ENCODE measurements at places on chromosomes 4 and X.
A peak's percentile ranks its signal among the peaks of the same experiment; 100 is the strongest.

- DNase-seq: no peak
Measured at GRCh38 chr4:13542577-13543031, 1.7 kb downstream of the NKX3-2 start.

DNA sequence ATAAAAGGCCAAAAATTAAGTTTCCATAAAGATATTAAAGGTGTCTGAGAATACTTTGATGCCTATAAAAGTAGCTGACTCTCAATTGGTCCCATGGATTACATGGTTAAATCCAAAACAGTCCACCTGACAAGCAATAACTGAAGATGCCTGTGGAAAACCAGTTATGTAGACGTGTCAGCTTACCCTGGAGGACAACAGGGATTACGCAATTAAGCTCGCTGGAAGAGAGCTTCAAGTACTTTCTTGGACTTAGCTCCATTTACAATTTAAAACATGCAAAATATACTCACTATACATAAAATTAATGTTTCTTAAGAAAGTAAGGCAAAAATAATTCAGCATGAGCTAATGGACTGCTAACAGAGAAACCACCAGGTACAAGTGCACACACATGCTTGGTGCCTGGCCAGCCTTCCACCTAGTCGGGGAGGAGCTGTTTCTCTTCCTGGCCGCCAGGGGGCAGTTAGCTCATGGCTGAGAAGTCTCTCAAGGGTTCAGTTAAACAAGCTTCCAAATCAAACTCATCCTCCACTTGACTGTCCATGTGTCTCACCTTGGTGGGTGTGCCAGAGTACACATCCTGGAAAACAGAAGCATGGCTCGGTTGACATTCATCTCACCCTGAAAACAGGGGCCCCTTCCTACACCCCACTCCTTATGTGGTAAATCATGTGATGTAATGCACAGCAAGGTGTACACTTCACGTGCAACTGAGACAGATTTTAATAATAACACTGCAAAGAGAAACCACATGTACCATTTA is 9.2 kb upstream of the FAM53A start:
- DNase-seq: peak; percentile 60

GRCh38 chr4:11543706-11544105 is 115.0 kb upstream of the HS3ST1 start:
- DNase-seq: no peak

- no peak for DNase-seq
Measured at GRCh38 chrX:81304563-81304962, 102.7 kb downstream of the SH3BGRL start.

DNA sequence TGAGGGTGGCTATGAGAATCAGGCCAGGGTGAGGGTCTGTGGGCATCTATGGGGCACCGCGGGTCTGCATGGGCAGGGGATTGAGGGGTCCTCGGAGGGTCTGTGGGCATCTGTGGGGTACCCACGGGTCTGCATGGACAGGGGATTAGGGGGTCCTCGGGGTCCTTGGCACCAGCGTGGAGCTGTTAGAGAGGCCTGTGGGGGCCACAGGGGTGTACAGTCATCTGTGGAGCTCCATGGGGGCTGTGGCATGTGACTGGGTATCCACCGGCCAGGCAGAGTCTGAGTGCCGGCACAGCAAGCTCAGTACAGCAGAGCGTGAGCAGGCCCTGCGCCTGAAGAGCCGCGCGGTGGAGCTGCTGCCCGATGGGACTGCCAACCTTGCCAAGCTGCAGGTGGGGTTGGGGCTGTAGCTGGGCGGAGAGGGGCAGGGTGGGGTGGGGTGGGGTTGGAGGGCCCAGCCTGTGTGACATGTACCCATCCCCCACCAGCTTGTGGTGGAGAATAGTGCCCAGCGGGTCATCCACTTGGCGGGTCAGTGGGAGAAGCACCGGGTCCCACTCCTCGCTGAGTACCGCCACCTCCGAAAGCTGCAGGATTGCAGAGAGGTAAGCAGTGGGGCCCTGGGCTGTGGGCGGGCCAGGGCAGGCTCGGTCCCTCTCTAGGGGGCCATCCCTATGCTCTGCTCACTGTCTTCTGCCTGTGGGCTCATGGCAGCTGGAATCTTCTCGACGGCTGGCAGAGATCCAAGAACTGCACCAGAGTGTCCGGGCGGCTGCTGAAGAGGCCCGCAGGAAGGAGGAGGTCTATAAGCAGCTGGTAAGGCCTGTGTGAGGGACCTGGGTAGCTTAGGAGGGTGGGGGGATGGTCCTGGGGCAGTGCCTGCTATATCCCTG is 12.9 kb downstream of the CCDC22 start:
- DNase-seq: no peak

DNA sequence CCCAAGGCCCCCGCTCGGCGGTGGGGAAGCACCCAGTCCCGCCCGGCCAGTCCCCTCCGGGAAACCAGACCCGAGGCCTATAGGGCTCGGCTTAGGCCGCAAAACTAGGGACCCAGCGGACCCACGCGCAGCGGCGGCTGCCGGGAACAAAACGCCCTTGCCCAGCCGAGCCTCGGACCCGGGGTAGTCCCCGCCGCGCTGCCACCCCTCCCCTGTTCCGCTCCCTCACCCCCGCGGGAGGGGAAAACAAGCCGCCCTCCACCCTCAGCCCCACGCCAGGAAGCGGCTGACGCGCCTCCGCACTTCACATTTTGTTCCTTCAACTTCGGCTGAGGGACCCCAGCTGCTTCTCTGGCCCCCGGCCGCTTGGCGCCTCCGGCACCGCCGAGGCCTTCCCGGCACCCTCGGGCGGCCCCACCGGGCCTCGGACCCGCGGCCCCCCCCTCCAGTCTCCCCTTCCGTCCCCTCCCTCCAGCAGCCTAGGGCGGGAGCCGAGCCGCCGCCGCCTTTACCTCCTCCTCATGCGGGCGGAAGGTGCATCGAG is 694 bp downstream of the PDS5A start:
- DNase-seq: peak; percentile 43

- DNase-seq: no peak
Measured at GRCh38 chr4:99624141-99624719, 33.4 kb downstream of the C4orf54 start.

DNA sequence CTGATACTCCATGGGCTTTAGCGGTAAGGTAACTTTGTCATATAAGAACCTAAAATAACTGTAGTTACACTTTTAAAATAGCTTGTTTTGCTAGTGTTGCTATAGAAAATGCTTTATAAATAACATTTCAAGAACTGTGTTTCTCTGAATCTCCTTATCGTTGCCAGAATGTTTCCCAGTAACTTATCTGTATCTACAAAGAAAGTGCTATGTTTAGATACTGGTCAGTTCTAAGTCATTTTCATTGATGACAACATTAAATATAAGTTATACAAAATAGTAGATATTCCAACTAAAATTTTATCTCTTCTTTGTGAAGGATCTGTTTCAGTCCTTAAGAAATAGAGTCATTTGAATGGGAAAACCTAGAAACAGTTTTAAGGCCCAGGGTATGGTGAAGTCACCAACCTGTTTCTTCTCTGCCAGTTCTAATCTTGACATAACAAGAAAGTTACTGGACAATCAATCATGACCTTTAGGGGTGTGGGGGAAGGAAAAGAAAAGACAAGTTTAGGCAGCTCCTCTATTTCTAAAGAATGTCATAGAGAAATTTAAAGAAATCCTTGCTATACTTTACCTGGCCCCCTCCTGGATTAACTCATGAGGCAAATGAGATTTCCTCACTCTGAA is 425.9 kb downstream of the RPA4 start:
- no peak for DNase-seq

DNA sequence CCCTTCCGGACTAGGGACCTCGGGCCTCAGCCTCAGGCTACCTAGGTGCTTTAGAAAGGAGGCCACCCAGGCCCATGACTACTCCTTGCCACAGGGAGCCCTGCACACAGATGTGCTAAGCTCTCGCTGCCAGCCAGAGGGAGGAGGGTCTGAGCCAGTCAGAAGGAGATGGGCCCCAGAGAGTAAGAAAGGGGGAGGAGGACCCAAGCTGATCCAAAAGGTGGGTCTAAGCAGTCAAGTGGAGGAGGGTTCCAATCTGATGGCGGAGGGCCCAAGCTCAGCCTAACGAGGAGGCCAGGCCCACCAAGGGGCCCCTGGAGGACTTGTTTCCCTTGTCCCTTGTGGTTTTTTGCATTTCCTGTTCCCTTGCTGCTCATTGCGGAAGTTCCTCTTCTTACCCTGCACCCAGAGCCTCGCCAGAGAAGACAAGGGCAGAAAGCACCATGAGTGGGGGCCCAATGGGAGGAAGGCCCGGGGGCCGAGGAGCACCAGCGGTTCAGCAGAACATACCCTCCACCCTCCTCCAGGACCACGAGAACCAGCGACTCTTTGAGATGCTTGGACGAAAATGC is at the start of gene WAS:
WAS (plus strand) TSS at position 389 of the 572 bp plus-strand sequence; CDS start at position 444, 55 bp downstream.
- peak; percentile 20 for DNase-seq

GRCh38 chr4:169933531-169933930 is 92.7 kb downstream of the MFAP3L start:
- DNase-seq: no peak

DNA sequence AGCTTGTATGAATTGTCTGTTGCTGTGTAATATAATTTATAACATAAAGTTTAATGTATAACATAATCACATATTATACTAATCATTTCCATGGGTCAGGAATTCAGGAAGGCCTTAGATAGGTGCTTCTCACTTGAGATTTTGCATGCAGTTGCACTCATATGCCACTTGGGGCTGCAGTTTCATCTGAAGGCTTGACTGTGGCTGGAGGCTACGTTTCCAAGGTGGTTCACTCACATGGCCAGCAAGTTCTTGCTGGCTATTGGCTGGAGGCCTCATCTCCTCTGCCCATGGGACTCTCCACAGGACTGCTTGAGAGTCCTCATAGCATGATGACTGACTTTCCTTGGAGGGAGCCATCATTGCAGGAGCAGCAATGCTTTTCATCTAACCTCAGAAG is 53.4 kb upstream of the STX18 start:
- DNase-seq: no peak

DNA sequence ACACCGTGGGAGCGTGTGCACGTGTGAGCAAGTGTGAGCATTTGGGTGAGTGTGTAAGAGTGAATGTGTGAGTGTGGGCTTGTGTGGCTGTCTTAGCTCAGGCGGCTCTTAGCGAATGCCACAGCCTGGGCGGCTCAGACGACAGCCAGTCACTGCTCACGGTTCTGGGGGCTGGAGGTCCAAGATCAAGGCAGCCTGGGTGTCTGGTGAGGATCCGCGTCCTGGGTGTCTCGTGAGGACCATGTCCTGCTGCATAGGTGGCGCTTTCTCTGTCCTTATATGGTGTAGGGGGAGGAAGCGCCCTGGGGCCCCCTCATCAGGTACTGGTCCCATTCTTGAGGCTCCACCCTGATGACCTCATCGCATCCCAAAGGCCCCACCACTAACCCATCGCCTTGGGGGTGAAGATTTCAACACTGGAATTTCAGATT is 4.5 kb downstream of the DOK7 start:
- no peak for DNase-seq

GRCh38 chr4:143348233-143349077 is 11.8 kb downstream of the GAB1 start:
- DNase-seq: no peak

GRCh38 chrX:63250253-63250868 is 100.8 kb downstream of the SPIN4 start:
- peak; percentile 1 for DNase-seq

- no peak for DNase-seq
Measured at GRCh38 chr4:6113641-6114040, 86.7 kb downstream of the JAKMIP1 start.

DNA sequence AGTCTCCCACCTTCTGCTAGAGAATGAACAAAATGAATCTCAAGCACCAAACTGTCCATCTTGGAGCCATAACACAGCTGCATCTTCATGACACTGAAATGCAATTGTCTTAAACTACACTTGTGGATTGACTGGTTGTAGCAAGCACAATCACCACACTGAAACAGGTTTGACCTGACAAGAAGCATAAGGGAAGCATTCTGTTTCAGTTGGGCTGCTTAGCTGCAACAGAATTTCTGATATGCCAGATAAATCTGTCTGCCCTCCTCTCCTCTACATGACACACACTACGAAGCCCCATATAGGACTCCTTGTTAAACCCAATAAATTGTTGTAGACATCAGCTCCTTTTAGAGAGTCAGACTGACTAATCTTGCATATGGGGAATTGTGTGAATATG is 101.8 kb upstream of the NPY2R start:
- no peak for DNase-seq

DNA sequence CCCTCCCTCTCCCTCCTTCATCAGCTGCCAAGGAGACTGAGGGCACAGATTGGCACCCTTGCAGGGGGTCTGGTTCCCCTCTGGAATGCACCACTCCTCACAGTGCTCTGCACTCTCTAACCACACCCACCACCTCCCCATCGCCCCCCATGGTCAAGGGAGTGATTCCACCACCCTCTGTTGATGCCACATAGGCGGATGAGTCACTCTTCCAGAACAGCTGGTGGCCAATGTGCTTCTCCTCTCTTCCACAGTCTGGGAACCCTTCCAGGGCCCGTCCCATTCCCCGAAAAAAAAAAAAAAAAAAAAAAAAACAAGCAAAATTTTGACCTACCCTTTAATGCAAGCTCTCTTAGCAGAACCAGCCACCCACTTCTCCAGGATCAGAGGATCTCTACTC is 341.3 kb upstream of the KLF3 start:
- DNase-seq: no peak

DNA sequence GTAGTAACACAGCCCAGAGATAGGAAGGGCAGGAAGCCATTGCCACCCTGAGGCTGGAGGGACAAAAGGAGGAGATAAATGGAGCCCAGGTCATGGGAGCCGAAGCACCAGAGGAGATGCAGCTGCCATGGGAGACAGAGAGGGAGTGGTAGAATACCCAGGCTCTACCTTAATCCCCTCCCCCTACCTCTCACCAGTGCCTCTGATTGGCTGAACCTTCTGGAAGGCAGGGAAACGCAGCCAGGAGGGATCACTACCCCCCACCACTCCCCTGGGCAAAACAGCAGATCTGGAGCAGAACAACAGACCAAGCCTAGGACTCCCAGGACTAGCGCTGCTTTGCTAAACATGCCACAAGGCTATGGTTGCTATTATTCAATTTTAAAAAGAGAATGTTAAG is 114.2 kb downstream of the ZNF827 start:
- DNase-seq: no peak

- no peak for DNase-seq
Measured at GRCh38 chr4:6873291-6873690, 36.3 kb upstream of the TBC1D14 start.

GRCh38 chr4:128776794-128777216 is 32.7 kb upstream of the JADE1 start:
- DNase-seq: no peak

- no peak for DNase-seq
Measured at GRCh38 chr4:116020141-116020722, 906.8 kb upstream of the NDST4 start.
